ENCODE measurements at places on chromosomes 2 and 18. TPM values are rescaled to one million over a fixed set of nuclear protein-coding genes. Genes with fewer than 3 reads are reported as not detected.

The LGALSL gene
- total RNA-seq, result 14.0 TPM

The SERPINB3 gene
- total RNA-seq, result 22.4 TPM

The PLEK gene
- under 0.01 TPM for total RNA-seq

The GKN1 gene
- total RNA-seq, result not detected

The CNDP1 gene
- total RNA-seq, result not detected

DNA sequence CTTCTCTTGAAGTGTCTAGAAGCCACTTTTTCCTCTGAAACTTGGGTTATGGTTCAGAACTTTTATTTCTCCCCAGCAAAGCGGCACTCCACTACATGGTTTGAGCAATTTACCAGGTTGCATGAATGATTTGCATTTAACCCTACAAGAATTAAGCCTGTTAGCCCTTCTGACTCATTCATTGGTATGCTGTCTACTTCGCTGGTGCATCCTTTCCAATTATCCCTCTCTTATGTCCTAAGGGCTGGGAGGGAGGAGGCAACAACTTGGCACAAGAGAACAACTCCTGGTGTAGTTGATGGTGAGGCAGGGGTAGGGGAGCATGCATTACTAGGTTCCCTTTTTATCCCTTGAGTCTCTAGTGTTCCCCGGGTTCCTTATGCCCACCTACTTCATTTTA, 293.4 kb upstream of the MEX3C start:
- peak; percentile 55 for DNase-seq

DNA sequence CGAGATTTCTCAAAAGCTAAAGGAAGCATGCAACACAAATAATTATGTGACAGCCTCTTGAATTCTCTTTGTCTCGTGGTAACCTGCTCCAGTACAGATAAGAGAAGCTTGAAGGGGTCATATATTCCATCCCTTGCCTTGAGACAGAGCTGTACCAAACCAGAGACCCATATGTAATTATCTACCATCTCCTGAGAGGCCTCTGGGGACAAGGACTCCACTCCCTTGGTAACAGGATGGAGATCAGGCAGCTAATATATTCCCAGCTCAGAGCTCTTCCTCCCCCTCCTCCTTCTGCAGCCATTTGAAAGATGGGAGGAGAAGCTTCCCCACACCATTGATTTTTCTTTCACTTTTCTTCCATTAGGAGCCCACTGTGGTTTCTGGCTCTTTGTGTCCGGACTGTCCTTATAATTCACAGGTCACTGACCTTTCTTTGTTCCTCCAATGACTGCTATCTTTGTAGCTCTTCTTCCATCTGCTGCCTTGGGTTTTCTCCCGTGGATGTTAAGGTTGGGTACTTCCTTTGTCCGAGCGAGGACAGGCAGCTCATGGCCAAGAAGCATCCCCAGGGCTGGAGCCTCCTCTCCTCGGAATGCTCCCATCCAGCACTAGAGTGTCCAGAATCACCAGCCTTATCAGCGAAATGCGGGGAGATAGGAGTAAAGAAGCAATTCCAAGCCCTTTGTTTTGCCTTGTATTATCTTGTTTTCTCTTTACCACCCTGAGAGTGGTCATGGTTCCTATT, 72.6 kb upstream of the STPG4 start:
- no peak for DNase-seq

- DNase-seq, result peak; percentile 87
Measured at GRCh38 chr18:22182884-22183697, 13.7 kb downstream of the GATA6 start.

DNA sequence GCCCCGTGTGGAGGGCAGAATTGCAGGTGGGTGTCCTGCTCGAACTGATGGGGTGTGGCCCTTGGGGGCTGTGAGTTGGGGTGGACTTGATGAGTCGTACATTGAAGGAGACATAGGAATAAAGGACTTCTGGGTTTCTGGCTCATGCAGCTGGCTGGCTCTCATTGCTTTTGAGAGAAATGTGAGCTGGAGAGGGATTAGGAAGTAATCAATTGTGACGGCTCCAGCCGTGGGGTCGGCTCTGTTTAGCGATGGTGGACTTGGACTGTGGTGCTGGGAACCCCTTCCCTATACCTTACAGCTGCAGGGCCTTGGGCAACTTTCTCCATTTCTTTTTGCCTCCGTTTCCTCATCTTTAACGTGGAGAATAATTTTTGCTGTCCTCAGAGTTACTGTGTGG, 9.2 kb downstream of the IMPA2 start:
- no peak for DNase-seq

DNA sequence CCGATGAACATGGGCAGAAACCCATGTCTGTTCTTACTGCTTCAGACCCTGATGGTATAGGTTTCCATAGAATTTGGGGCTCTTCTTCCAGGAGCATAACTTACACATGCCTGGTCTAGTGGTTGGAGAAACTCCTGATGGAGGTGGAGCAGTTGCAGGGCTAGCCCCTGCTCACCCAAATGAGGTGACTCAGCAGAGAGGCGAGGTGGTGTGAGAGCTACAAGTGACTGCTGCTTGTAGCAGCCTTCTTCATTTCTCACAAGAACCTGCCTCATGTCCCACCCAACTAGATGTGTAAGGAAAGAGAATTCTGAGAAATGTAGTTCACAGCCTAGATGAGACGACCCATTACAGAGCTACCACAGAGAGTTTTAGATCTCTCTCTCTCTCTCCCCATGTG, 105.3 kb downstream of the ZNF407 start:
- DNase-seq, result peak; percentile 36
